ENCODE measurements at places on chromosomes 1 and 21.

DNA sequence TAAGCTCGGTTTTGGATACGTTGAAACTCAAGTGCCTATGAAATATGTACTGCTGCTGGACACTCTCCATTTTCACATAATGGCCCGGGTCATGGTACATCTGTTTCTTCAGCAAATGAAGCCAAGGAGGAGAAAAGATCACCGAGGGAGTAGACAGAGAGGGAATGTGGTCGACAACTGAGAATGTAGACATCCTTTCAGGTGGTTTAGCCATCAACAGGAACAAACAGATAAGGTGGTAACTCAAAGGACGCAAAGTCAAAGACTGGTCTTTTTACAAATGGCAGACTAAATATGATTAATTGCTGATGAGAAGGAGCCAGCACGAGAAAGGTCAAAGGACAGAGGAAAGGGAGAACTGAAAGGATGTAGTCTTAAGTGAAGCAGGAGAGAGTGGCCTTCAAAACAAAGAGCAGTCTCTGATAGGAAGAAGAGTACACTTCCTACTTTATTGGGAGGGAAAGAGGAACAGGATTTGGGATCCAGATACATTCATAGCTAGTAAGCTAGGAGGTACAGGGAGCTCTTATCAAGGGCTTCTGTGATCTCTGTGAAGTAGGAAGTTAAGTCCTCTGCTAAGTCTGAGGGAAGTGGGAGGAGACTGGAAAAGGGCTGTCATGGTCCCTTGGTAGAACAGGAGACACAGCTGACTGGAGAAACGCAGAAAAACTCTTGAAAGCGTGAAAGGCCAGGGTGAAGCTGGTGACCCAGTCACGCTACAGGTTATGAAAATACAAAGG lies 28.3 kb downstream of the NUP133 start:
- no peak overlapping the region for H3K4me3 ChIP-seq
- no peaks in the 10 kb centered on the region for H3K27me3 ChIP-seq
- peaks cover 49% of the 10 kb centered on the region for H3K36me3 ChIP-seq
- H3K27ac ChIP-seq = no peak overlapping the region
- DNase-seq = no peak

DNA sequence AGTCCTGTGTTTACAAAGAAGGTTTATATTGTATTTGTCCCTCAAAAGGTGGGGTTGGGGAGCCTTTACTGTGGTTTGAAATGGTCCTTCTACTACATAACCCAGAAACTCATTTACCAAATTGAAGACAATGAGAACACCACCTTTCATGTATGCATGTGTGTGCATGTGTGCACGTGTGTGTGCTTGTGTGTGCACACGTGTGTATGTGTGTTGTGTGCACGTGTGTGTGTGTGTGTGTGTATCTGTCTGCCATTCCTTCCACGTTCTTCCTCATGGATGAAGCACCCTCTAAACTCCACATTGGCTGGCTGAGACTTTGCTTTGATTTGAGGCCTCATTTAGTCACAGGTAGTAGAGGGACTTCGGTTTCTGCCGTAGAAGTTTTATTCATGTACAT lies 138.2 kb downstream of the EDEM3 start:
- peaks cover 6% of the 10 kb centered on the region for H3K4me1 ChIP-seq
- H3K27ac ChIP-seq = no peak overlapping the region
- H3K27me3 ChIP-seq = no peaks in the 10 kb centered on the region
- no peaks in the 10 kb centered on the region for H3K36me3 ChIP-seq
- no peak overlapping the region for H3K4me3 ChIP-seq

- peak overlapping the region; percentile 22 for H3K4me3 ChIP-seq
- H3K27ac ChIP-seq = peak overlapping the region; percentile 79
- H3K36me3 ChIP-seq = peaks cover 9% of the 10 kb centered on the region
- peaks cover 47% of the 10 kb centered on the region for H3K4me1 ChIP-seq
- H3K27me3 ChIP-seq = no peaks in the 10 kb centered on the region
These were observed 233.9 kb downstream of the MRPL39 start for GRCh38 chr21:25373126-25374082.

GRCh38 chr1:31004231-31004621 lies 61.3 kb downstream of the PUM1 start:
- peaks cover 32% of the 10 kb centered on the region for H3K36me3 ChIP-seq
- DNase-seq = no peak
- peaks cover 32% of the 10 kb centered on the region for H3K4me1 ChIP-seq
- peak overlapping the region; percentile 68 for H3K27ac ChIP-seq

DNA sequence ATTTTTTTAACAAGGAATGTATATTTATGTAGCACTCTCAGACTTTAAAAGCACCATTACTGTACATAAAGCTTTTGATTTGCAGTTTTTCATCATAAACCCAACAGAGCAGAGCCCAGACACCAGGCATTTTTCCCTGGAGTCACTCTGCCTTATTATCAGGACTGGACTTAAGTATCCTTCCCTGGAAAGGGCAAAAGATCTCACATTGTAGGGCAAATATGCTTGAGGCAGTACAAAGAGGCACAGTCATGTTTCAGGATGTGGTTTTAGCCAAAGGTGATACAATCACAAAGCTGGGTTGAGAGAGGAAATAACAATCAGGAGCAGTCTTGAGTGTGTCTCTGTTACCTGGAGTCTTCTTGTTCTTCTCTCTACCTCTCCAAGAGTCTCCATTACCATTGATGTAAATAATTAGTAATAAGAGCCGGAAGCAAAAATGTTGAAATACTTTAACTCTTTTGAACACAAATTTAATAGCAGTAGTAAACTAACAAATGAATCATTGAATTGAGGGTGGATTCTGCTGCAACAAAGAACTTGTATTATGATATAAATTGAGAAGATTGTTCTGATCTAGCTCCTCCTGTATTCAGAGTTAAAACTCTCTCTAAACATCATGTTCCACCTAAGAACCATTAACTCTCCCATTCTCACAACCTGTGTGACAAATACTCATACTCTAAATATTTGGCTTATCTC lies 160.5 kb downstream of the LTN1 start:
- no peaks in the 10 kb centered on the region for H3K36me3 ChIP-seq
- H3K27me3 ChIP-seq = no peaks in the 10 kb centered on the region
- peaks cover 19% of the 10 kb centered on the region for H3K4me1 ChIP-seq
- no peak for DNase-seq
- no peak overlapping the region for H3K27ac ChIP-seq

DNA sequence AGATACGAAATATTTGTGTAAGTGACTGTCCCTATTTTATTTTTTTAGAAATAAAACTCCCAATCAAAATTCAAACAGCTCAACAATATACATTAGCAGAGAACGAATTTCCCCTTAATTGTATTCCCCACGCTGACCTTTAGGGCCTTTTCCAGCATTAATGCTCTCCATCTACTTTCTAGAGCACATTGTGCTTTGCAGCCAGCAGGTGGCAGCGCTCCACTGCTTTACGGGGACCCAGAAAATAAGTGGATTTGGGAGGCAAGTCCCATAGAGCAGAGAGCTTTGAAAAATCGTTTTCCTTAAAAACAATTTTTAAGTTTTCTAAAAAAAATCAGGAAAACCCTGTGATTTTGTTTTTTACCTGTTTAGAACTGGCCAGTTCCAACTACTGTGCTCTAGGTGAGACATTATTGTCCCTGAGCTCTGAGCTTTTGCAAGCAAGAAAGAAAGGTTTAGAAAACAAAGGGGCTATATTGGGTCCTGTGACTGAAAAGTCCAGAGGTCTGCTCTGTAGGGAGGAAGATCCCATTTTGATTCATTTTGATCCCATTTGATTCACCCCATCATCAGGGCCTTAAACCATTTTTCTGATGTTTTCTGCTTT lies 144.4 kb upstream of the ZNF644 start:
- no peak overlapping the region for H3K27ac ChIP-seq
- peaks cover 25% of the 10 kb centered on the region for H3K4me1 ChIP-seq
- no peak overlapping the region for H3K4me3 ChIP-seq
- DNase-seq = peak; percentile 68
- H3K36me3 ChIP-seq = no peaks in the 10 kb centered on the region
- H3K27me3 ChIP-seq = peaks cover 6% of the 10 kb centered on the region

GRCh38 chr21:15058854-15059263 lies 5.9 kb downstream of the NRIP1 start:
- H3K4me1 ChIP-seq = peaks cover 82% of the 10 kb centered on the region
- no peak for DNase-seq
- H3K27me3 ChIP-seq = peaks cover 17% of the 10 kb centered on the region
- H3K36me3 ChIP-seq = no peaks in the 10 kb centered on the region
- H3K4me3 ChIP-seq = no peak overlapping the region
- H3K27ac ChIP-seq = peak overlapping the region; percentile 46

DNA sequence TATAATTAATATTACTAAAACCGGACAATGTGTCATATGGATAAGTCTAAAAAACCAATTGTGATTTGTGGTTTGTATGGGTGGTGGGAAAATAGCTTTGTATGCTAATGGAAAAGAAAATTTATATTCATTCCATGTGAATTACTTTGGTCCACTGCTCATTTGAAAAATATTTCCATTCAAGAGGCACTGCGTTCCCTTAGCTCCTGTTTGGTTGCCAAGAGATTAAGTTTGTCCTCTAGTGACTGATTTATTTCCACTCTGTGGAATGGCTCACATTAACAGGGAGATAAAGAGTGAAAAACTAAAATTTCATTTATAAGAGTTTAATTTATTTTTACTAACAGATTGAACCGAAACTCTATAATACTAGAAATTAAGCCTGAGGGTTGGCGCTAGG lies 744.1 kb upstream of the CHRM3 start:
- no peaks in the 10 kb centered on the region for H3K27me3 ChIP-seq
- no peak overlapping the region for H3K27ac ChIP-seq
- H3K4me1 ChIP-seq = peaks cover 2% of the 10 kb centered on the region
- H3K4me3 ChIP-seq = no peak overlapping the region
- no peaks in the 10 kb centered on the region for H3K36me3 ChIP-seq

DNA sequence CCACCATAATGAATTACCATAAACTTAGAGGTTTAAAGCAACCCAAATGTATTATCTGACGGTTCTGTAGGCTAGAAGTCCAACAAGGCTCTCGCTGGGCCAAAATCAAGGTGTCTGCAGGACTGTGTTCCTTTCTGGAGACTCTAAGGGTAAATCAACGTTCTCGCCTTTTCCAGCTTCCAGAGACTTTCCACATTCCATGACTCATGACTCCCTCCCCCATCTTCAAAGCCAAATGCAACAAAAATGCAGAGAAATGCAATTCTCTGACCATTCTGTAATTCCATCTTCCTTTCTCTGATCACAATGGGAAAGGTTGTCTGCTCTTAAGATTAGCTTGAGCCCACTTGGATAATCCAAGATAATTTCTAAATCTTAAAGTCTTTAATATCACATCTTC lies 287.1 kb downstream of the LTN1 start:
- no peak overlapping the region for H3K27ac ChIP-seq
- peaks cover 10% of the 10 kb centered on the region for H3K36me3 ChIP-seq
- H3K27me3 ChIP-seq = no peaks in the 10 kb centered on the region
- no peaks in the 10 kb centered on the region for H3K4me1 ChIP-seq
- H3K4me3 ChIP-seq = no peak overlapping the region

DNA sequence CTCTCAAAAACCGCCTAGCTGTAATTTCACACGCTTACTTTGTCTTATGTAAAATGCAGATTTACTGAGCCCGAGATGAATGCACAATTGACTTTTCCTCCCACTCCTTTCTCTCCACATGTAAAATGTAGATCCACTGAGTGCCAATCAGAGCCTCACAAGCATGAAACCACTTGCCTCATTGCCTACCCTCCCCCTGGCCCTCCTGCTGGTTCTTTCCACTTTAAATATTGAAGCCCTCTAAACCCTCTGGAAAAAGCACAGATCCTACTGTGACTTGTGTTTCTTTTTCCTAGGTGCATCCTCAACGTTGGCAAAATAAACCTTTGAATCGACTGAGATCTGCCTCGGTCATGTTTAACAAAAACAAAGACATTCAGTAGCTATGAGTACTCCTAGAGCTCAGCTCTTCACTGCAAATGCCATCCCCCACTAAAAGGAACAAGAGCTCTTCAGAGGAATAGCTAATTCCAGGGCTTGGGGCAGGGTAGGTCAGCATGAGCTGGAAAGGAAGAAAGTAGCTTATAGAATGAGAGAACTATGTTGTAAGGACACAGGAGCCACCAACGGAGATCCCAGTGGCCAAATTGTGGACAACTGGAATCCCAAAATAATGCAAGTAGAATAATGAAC lies 365.5 kb upstream of the RUNX1 start:
- no peaks in the 10 kb centered on the region for H3K27me3 ChIP-seq
- H3K4me3 ChIP-seq = no peak overlapping the region
- H3K36me3 ChIP-seq = no peaks in the 10 kb centered on the region
- DNase-seq = no peak

Measured in WTC11 (cell line).